ENCODE measurements at places on chromosomes 11 and 22.

DNA sequence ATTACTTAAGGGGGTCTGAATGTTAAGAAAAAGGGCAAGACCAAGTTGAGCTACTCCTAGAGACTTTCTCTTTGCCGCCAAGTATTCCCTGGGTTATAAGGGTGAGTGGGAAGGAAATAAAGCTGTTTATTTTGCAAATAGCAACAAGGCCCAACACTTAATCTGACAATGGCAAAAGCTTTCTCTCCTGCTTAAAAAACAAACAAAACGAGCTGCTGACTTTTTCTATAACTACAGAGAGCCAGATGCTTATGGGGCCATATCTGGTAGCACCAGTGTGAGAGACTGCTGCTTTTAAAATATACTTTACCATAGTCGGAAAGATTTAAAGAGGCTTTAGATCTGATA is 2.3 kb upstream of the KDM2A start:
- DNase-seq: no peak

- no peak for DNase-seq
These were observed 40.1 kb upstream of the CLMP start for GRCh38 chr11:123235117-123235655.

- no peak for DNase-seq
These were observed 98.1 kb downstream of the TENM4 start for GRCh38 chr11:79342686-79343085.

- no peak for DNase-seq
These were observed 65.5 kb downstream of the APOL1 start for GRCh38 chr22:36318442-36318841.

DNA sequence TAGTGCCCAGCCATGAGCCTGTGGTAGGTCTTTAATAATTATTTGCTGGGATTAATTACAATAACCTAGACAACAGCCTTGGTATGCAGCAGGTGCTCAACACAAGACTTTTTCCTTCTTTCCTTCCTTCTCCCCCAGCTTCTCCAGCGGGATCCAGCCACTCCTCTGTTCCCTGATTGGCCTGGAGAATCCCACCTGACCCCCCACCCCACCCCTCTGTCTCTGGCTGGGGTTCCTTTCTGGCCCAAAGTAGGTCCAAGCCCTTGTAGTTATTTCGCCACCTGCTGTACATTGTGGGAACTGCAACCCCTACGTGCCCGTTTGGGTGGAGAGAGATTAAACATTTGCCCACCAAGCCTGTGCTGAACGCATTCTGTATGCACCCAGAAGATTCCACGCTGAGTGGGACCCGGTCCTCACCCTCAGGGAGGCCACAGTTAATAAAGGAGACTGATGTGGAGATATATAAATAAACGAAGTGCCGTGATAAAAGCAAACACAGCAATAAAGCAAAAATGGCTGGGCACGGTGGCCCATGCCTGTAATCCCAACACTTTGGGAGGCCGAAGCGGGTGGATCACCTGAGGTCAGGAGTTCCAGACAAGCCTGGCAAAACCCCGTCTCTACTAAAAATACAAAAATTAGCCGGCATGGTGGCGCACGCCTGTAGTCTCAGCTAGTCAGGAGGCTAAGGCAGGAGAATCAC is 32.1 kb upstream of the DGKZ start:
- no peak for DNase-seq

DNA sequence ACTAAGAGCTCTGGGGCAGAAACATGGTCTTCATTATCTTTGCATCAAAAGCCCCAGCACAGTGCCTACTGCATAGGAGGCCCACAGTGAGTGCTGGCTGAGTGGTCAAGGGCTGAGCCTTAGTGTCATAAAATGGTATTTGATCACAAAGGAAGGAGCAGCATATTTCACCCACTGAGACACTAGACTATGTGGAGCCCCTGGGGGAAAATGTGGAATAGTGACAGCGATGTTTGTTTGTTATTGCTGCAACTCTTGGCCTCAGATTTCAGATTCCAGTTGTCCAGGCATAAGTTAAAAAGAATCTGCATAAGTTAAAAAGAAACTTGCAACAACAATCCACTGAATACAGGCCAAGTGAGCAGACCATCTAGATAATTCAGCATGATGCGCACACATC is 7.0 kb downstream of the KIRREL3 start:
- DNase-seq: no peak
